ENCODE measurements at places on chromosomes 11 and 22. TPM values are rescaled to one million over a fixed set of nuclear protein-coding genes. Genes with fewer than 3 reads are reported as not detected.

Gene MPPED2
- total RNA-seq: 2.4 TPM

Gene OR8D4
- not detected for total RNA-seq

- peaks cover 17% of the 10 kb centered on the region for H3K4me1 ChIP-seq
- H3K36me3 ChIP-seq: no peaks in the 10 kb centered on the region
- no peak overlapping the region for H3K4me3 ChIP-seq
- no peak overlapping the region for H3K27ac ChIP-seq
These were observed 19.2 kb upstream of the TMPRSS6 start for GRCh38 chr22:37128555-37129281.

Gene CHCHD10
- 170 TPM for total RNA-seq

DNA sequence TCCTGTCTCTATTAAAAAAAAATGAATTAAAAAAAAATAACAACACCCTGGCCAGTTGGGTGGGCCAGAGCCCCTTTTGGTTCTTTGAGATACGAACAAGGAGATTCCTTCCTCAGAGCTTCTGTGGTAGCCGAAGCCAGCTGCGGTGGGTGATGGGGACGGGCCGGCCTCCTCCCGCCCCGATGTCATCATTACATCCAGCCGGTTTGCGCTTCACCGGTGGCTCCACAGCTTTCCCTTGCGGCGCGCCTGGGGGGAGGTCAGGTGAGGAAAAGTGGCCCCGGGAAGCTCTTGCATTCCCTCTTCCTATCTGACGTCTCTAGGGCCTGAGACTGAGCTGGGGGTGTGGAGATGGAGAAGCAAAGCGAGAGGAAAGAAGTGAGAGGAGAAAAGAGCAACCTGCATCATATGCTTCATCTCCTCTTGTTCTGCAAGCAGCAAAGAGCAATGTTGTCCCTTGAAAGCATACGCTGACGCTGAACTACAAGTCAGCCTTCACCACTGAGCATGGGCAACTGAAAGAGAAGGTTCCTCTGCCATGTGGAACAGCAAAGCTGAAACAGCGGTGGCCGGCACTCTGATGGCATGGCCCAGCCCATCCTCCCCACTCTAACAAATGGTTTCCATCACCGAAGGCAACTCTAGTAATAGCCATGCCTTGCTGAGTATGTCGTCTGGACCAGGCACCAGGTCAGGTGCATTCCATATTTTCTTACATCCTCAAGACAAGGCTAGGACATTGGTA is 6.0 kb downstream of the ADAMTS8 start:
- peaks cover 26% of the 10 kb centered on the region for H3K4me1 ChIP-seq
- peaks cover 5% of the 10 kb centered on the region for H3K36me3 ChIP-seq
- no peak overlapping the region for H3K4me3 ChIP-seq
- H3K27ac ChIP-seq: no peak overlapping the region
- peaks cover 19% of the 10 kb centered on the region for H3K27me3 ChIP-seq

- H3K36me3 ChIP-seq: no peaks in the 10 kb centered on the region
- H3K4me3 ChIP-seq: no peak overlapping the region
- peaks cover 9% of the 10 kb centered on the region for H3K4me1 ChIP-seq
- no peaks in the 10 kb centered on the region for H3K27me3 ChIP-seq
- no peak for DNase-seq
These were observed 29.0 kb upstream of the RASSF10 start for GRCh38 chr11:12979928-12980689.

Gene FOLR2
- total RNA-seq: not detected

Gene AIFM3
- total RNA-seq: 2.6 TPM

Data from WTC11 (cell line).